ENCODE measurements at places on chromosomes 2 and 18. TPM values are rescaled to one million over a fixed set of nuclear protein-coding genes. Genes with fewer than 3 reads are reported as not detected.

Gene REG1B
- polyA plus RNA-seq: not detected

Gene FSHR
- not detected for polyA plus RNA-seq

GRCh38 chr2:189794310-189794709 lies 10.1 kb downstream of the PMS1 start:
- no peak for DNase-seq
- H3K4me1 ChIP-seq: peaks cover 2% of the 10 kb centered on the region
- no peak overlapping the region for H3K4me3 ChIP-seq
- no peak overlapping the region for H3K27ac ChIP-seq

DNA sequence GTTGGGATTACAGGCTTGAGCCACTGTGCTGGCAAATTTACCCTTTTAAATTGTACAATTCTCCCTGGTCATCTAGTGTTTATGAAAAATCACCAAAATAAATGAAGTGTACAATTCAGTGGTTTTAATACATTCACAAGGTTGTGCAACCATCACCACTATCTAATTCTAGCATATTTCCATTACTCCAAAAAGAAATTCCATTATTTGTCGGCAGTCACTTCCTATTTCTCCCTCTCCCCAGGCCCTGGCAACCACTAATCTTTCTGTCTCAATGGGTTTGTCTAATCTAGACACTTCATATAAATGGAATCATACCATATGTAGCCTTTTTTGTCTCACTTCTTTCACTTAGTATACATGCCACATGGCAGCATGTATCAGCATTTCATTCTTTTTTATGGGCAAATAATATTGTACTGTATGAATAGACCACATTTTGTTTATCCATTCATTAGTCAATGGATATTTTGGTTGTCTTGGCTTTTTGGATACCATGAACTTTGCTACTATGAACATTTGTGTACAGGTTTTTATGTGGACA lies 12.6 kb upstream of the POLE4 start:
- no peak overlapping the region for H3K27ac ChIP-seq
- no peak overlapping the region for H3K4me3 ChIP-seq
- no peaks in the 10 kb centered on the region for H3K36me3 ChIP-seq
- H3K4me1 ChIP-seq: peaks cover 3% of the 10 kb centered on the region

- peaks cover 2% of the 10 kb centered on the region for H3K36me3 ChIP-seq
- no peak overlapping the region for H3K4me3 ChIP-seq
- H3K4me1 ChIP-seq: peaks cover 18% of the 10 kb centered on the region
- no peak overlapping the region for H3K27ac ChIP-seq
- H3K27me3 ChIP-seq: no peaks in the 10 kb centered on the region
Observed at GRCh38 chr2:235506291-235506996, 12.6 kb downstream of the AGAP1 start.

DNA sequence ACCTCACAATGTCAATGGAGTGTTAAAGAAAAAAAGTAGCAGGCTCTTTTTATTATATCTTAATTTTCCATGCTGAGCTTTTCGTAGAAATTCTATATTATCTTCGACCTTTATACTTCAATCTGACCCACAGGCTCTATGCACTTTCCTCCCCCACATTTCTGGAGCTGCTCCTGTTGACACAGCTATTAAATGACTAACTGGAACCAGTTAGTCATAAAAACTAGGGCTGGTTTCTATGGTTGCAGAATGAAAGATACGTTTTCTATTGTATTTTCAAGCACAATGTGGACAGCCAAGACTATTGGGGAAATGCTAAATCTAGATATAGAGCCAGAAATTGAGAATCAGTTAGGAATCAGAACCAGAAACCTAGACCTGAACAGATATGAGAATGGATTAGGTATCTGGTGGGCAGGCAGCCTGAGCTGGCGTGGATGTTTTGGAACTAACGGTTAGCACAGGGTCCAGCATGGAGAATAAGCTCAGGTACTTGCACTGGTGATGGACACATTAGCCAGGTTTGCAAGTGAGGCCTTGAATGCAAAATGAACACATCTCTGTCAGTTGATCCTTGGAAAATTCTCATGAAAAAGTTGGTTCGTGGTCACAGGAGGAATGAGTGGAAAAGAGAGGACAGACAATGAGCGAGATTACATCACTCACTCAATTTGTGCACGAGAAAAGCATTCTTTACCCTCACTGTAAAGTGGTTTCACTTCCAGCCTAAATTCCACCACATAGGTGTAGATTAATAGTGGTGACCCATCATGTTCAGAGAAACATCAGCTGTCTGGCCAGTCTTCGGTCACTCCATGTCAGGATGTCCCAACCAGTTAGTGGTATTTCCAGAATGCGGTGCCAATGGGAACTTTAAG lies 144.6 kb upstream of the EPHA4 start:
- H3K27ac ChIP-seq: no peak overlapping the region
- H3K27me3 ChIP-seq: no peaks in the 10 kb centered on the region
- no peaks in the 10 kb centered on the region for H3K36me3 ChIP-seq
- no peak overlapping the region for H3K4me3 ChIP-seq
- no peak for DNase-seq
- H3K4me1 ChIP-seq: no peaks in the 10 kb centered on the region

Gene PCGF1
- 42.2 TPM for polyA plus RNA-seq

- no peaks in the 10 kb centered on the region for H3K36me3 ChIP-seq
- no peak overlapping the region for H3K27ac ChIP-seq
- peaks cover 11% of the 10 kb centered on the region for H3K27me3 ChIP-seq
- H3K4me3 ChIP-seq: no peak overlapping the region
- DNase-seq: no peak
Observed at GRCh38 chr2:105647731-105648130, 97.0 kb upstream of the NCK2 start.

Data from keratinocyte (primary cell).